ENCODE measurements at places on chromosomes 3 and 15. TPM values are rescaled to one million over a fixed set of nuclear protein-coding genes. Genes with fewer than 3 reads are reported as not detected.

The DAZL gene
- not detected for total RNA-seq

The SLC28A2 gene
- not detected for total RNA-seq

The LDHAL6B gene
- not detected for total RNA-seq

The ZPLD1 gene
- total RNA-seq: 0.33 TPM

The UROC1 gene
- not detected for total RNA-seq

The SV2B gene
- total RNA-seq: not detected

The USP8 gene
- total RNA-seq: 58.1 TPM

The WDR93 gene
- total RNA-seq: 0.49 TPM

The ARL14 gene
- not detected for total RNA-seq

The STRA6 gene
- 0.18 TPM for total RNA-seq

The AGBL1 gene
- total RNA-seq: not detected

The GMNC gene
- total RNA-seq: not detected

DNA sequence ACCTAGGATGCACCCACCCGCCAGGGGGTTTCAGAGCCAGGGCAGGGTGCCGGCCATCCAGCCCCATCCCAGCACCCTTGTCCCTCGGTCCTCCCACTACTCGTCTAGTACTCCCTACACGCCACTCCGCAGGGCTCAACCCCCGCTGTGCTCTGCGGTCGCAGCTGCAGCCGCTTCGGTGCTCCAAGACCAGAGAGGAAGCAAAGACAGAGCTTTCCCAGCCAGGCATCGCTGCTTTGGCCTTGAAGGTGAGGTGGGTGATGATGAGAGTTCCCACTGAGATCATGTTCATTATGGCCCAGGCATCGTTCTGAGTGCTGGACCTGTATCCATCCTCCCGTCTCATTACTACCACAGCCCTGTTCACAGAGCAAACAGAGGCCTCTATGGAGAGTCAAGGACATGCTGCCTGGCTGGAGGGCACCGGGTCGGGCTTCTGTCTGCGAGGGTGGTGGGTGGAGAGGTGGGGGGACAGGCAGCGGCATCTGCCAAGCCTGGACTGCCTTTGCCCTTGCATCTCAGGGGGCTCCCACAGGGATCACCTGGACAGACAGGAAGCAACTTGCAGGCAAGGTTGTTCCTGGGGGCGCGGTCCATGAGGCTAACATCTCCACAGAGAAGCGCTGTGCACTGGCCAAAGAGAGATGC, 66.9 kb downstream of the KLF13 start:
- DNase-seq: no peak

- DNase-seq: no peak
Observed at GRCh38 chr15:74132681-74133651, 2.6 kb downstream of the ISLR2 start.

DNA sequence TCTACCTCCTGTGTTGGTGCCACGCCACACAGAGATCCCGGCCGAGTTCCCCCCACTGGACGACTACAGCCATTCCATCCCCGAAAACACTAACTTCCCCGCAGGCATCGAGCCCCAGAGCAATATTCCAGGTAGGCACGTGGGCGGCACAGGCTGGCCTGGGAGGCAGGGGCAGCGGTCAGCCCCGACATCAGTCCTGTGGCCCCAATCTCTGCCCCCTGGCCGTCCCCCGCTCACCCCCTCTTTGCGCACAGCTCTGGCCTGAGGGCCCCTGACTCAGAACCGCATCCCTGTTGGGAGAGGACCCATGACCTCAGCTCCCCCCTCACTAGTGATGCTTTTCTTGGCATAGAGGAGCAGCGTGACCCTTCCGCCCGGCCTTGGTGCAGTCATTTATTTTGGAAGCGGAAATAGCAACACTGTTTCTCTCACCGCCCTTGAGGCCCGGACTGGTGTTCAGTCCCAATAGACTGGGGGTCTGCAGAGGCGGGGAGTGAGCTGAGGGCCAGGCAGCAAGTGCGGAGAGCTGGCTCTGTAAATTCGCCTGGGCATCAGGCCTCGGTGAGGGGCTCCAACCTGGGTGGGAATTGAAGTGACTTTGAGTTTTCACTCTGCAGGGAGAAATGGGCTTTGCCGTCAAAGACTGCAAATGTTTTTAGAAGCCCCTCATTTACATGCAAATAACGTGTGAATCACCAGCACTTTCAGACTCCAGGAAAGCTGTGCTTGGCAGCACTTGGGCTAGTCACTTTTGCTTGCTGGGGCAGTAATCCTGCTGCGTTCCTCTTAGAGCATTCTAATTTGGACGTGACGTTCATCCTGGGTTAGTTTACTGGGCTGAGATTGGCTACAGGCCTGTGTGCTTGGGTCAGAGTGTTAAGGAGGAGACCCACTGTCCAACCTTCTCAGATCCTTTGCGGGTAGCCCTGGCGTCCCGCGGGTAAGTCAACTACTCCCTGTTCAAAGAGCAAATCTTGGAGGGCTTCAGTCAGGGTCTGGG, 88.9 kb downstream of the AAGAB start:
- DNase-seq: peak; percentile 88

GRCh38 chr15:64982472-64982871, 7.2 kb downstream of the SPG21 start:
- DNase-seq: peak; percentile 56

GRCh38 chr3:68972358-68972979, 40.1 kb upstream of the TAFA4 start:
- DNase-seq: peak; percentile 54

DNA sequence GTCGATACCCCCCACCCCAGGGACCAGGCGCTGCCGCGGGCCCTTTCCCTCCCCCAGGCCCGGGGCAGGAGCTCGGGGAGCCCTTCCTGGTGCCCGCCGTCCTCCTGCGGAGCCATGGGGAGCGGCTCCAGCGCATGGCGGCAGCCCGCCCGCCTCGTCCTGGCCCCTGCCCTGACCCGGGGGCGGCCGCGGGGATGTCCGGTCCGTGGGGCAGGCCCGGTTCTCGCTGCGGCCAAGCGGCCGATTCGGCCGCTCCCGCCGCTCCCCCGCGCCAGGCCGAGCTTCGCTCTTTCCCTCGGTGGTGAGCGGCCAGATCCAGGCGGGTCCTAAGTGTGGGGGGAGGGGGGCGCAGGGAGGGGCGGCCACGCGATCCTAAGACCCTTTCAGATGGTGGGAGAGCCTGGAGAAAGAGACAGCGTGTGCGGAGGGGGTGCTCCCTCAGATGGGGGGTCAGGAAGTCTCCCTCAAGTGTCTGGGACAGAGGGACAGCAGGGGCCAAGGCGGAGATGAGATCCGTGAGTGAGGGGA, 1.3 kb downstream of the NEIL1 start:
- DNase-seq: no peak

- DNase-seq: no peak
Observed at GRCh38 chr3:72811571-72811970, 36.7 kb downstream of the SHQ1 start.

- peak; percentile 77 for DNase-seq
Observed at GRCh38 chr3:185308126-185308754, 54.4 kb upstream of the EHHADH start.

GRCh38 chr15:32674681-32675080, 33.2 kb downstream of the SCG5 start:
- DNase-seq: no peak

DNA sequence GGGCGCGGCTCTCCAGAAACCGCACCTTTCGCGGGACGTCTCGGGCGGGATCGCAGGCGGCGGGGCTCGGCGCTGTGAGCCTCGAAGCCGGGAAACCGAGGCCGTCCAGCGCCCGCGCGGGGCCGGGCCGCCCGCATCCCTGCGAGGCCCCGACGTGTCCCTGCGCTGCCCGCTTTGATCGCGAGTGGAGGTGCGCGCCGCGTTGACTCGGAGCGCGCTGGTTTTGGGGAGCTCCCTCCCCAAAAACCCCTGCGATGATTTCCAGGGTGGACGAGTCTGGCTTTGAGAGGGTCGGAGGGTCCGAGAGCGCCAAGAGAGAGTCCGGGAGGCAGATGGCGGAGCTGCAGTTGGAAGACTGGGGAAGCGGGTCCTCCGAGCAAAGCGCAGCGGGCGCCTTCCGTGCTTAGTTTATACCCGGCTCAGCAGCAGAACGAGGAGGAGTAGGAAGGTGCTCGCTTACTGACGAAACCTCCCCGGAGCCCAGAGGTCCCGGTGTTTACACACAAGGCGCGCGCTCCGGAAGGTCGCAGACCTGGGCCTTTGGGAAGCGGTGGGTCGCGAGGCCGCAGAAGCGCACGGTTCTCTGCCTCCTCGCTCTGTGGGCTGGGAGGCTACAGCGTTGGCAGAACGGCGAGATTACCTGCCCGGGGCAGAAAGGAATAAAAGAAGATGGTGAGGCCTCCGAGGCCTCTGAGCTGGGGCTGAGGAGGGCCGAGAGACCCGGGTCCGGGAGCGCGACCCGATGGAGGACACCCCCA, 687 bp downstream of the ALDH1A3 start:
- peak; percentile 35 for DNase-seq

DNA sequence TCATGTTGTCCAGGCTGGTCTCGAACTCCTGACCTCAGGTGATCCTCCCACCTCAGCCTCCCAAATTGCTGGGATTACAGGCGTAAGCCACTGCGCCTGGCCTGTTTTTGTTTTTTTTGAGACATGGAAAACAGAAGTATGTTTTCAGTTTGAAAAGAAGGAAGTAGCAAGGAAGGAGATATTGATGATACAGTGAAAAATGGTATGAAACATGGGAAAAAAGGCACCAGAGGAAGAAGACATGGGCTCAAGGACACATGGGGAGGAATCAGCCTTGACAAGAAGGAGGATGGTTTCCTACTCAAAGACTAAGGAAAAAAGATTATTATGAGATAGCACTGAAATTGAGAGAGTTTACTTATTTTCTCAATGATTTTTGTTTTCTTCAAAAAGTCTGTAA, 30.7 kb downstream of the FMN1 start:
- DNase-seq: no peak

DNA sequence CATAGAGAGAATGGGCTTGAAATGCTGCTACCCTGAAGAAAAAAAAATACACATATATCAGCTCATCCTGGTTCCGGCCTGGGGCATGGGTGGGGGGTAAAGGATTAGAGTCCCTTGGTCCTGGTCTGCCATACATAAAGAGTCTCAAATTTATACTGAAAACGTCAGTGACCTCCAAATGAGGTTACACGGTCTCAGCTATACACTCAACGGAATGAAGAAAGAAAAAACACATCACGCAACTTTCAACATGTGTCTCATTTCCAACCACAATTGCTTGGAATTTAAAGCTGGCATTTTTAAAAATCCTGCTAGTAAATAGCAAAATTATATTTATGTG, 612.8 kb downstream of the MCTP2 start:
- DNase-seq: no peak

DNA sequence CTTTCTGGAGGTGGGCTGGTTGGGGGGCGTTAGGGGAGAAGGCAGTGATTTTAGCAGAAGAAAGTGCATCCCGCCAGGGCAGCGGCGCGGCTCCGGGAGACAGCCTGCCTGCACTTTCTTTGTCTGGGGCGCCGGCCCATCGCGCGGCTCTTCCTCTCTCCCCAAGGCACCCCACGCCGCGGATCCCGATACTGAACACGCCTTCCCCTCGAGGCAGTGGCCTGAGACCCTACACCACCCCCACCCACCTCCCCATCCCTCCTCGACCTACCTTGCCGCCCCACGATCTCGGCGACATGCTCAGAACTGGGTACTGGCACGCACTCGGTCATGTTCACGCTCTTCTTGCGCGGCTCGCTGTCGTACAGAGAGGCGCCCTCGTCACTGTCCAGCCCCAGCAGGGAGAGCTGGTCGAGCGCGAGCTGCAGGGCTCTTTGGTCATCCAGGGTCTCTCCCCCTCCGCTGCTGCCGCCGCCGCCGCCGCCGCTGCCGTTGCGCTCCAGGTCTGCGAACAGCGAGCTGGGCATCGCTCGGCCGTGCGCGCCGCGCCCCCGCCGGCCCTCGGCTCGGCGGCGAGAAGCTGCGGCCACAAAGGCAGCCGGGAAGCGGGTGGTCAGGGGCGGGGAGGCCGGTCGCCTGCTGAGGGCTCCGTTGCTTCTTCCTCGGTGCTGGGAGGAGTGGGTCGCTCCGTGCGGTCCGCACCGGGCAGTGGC, 483 bp downstream of the MEX3B start:
- DNase-seq: peak; percentile 33

GRCh38 chr3:149174901-149175300, 45.5 kb downstream of the HPS3 start:
- DNase-seq: no peak

- DNase-seq: peak; percentile 92
Observed at GRCh38 chr3:98777801-98778220, 14.7 kb downstream of the ST3GAL6 start.

DNA sequence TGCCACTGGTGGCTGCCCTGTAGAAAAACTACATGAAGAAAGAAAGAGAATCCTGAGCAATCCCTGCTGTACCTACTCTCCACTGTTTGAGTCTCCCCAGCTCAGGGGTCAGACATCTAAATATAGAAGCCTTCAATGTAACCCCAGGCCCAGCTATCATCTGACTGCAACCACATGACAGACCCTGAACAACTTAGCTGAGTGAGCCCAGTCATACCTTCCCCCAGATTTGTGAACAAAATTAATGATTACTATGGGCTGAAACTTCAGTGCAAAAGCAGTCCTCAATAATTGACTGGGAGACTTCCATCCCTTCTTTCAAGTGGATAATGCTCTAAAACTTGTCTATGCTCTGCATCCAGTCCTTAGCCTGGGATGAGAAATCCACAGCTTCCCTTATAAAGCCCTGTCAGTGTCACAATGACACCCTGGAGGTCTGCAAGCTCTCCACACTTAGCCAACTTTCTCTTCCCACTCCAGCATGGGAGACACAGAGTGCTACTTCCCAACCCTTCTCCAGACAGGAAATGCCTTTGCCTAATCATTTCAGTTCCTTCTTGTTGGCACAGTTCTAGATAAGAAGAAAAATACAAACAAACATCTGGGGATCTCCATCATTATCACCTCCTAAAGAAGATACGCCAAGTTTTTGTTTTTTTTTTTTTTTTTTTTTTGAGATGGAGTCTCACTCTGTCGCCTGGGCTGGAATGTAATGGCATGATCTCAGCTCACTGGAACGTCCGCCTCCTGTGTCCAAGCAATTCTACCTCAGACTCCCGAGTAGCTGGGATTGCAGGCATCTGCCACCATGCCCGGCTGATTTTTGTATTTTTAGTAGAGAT, 198.5 kb upstream of the GADL1 start:
- DNase-seq: peak; percentile 41

- DNase-seq: no peak
Observed at GRCh38 chr15:80902298-80902801, 87.3 kb downstream of the MESD start.

GRCh38 chr3:52213901-52214300, 11.5 kb downstream of the TLR9 start:
- DNase-seq: no peak

GRCh38 chr3:14793126-14793857, 25.5 kb upstream of the FGD5 start:
- DNase-seq: peak; percentile 25

DNA sequence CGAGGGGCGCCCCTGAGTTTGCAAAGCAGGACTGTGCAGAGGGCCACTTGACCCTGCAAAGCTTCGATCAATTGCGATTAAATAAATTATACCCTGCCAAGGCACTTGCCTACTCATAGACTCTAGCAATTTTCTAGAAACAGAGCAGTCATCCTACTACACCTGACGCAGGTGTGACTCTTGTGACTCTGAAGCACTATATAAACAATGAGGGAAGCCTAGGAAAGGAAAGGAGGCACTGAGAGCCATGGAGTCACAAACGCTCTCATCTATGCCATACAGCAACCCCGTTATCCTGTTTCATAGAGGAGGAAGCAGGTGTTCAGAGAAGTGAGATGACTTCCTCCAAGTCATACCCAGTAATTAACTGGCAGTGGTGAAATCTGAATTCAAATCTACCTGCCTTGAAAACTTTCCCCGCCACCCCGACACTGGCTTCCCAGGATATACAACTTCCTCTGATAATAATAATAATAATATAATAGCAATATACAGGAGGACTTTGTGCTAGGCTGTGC, 14.4 kb downstream of the ARHGEF3 start:
- DNase-seq: no peak

- no peak for DNase-seq
Observed at GRCh38 chr15:62057341-62057980, 2.8 kb downstream of the VPS13C start.
